ENCODE measurements at places on chromosomes 16 and 17.

DNA sequence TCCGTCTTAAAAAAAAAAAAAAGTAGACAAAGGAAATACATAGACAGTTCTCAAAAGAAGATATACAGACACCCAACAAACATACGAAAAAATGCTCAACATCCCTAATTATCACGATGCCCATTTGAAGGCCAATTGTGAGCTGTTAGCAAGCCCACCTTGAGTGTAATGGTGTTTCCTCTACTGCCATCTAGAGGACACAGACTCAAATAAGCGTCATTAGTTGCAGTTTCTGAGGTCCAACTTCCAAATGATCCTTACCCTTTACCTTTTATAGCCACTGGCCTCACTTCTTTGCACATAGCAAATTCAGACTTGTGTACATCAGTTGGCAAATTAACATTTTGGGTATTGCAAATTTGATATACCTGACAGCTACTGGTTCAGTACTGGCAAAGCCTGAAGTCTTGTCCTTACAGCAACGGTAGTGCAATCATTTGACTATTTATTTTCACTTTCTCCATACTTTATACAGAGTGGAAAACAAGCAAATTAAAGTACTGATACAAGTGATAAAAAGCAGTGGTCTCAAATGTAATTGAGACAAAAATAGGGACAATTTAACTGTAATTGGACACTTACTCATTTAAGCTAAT lies 536.3 kb upstream of the EEF2KMT start:
- DNase-seq = no peak

- no peak for DNase-seq
Observed at GRCh38 chr17:5516060-5516792, 29.9 kb downstream of the MIS12 start.

DNA sequence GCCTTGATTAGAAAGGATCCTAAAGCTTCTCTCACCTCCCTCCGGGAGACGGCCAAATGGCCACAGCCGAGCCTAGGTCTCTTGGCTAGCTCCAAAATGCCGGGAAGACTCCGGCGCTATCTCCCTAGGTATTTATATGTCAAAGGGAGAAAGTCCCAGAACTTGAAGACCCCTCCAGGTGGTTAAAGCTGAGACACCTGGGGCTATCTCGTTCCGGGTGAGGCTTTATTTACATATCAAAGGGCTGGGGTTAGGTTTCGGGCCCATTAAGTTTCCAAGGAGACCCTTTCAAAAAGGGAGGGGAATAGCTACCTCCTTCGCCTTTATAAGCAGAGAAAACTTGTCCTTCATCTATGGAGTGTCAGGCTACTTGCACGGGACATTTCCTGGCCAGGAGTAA lies 70.9 kb upstream of the KIFC3 start:
- no peak for DNase-seq

- DNase-seq = no peak
Observed at GRCh38 chr16:77896415-77897128, 108.2 kb downstream of the VAT1L start.

GRCh38 chr17:59621771-59622170 lies 2.1 kb downstream of the CLTC start:
- no peak for DNase-seq

DNA sequence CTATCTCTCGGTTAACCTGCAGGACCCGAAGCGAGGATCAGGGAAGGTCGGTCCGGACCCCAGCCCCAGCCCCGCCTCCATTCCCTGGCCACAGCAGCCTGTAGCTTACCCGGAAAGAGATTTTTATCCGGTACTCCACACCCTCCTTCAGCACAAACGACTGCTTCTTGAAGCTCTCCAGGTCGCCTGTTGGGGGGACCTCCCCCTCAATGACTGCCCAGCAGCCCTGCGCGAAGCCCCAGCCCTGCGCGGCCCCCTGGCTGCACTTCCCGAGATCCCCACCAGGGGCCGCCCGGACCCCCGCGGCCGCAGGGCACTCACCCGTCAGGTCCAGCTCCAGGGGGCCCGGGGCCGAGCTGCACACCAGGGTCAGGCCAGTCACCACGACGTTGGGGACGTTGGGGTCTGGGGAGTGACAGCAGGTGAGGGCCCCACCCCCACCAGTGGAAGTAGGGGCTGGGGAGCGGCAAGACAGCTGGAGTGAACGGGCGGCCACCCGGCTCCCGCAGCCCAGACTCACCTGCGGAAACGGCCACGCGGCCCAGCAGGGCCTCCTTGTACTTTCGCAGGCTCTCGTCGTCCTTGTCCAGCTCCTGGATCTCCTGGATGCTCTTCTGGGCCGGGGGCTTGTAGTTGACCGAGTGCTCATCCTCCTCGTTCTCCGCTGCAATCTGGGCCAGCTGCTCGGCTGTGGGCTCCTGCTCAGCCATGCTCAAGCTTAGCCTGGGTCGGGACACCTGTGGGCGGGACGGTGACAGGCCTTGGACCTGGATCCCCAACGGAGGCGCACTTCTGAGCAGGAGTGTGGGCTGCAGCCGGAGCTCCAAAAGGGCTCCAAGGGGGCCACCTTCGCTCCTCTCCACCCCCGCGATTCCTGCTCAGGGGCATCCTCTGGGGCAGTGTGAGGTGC lies 1.7 kb downstream of the ARHGDIA start:
- DNase-seq = peak; percentile 73

DNA sequence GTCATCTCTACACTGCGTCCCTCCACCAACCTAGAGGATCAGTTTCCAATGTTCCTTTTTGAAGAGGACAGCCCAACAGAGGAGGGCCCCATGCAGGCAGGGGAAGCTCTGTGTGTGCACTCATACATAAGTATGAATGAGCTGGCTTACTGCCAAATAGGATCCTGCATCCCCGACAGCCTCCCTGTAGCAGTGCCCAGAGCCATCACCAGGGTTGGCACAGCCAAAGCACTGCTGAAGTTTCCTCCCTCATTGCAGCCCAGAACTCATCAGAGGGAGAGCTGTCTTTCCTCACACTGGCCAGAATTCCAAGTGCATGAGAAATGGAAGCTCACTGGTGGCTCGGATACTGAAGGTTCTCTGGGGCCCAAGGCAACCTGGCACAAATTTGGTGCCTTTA lies 114.4 kb downstream of the ASIC2 start:
- no peak for DNase-seq

- no peak for DNase-seq
Observed at GRCh38 chr17:12667299-12667958, 1.7 kb downstream of the MYOCD start.

GRCh38 chr17:45788057-45788456 lies 3.9 kb downstream of the CRHR1 start:
- no peak for DNase-seq

- no peak for DNase-seq
Observed at GRCh38 chr16:22325598-22326368, 28.6 kb downstream of the POLR3E start.

- DNase-seq = no peak
Observed at GRCh38 chr17:56629531-56630075, 36.1 kb downstream of the NOG start.

- no peak for DNase-seq
Observed at GRCh38 chr16:27531186-27531585, 18.5 kb downstream of the GTF3C1 start.

GRCh38 chr17:38604479-38605403 lies 1.0 kb downstream of the SRCIN1 start:
- DNase-seq = no peak

DNA sequence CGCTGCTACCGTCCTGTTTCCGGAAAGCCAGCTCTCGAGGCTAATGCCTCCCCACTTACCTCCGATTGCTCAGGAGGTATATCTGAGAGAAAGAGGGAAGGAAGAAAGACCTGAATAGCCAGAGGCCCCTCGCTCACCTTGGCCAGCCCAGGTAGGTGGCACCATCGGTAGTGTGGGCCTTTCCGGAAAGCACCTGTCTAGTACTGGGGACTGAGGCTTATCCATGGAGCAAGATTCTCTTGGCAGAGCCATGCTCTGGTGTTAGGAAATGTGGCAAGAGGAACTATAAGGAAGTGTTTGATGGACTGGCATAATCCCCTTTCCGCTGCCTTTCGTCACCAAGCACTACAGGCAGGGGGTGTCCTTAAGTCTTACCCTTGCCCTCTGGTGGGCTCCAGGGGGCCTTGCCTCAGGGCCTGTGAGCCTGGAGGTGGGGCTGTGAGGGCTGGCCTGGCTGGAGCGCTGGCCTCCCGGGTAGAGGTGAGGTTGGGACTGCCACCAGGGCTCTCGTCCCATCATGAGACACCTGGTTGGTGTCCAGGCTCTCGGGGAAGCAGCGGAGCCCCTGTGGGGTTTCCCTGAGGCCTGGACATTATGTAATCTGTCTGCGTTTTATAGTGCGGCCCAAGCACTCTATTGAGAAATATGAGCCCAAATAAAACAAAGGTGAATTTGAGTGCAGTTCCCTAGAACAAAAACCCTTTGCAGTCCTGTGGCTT lies 2.9 kb downstream of the CMIP start:
- DNase-seq = no peak

DNA sequence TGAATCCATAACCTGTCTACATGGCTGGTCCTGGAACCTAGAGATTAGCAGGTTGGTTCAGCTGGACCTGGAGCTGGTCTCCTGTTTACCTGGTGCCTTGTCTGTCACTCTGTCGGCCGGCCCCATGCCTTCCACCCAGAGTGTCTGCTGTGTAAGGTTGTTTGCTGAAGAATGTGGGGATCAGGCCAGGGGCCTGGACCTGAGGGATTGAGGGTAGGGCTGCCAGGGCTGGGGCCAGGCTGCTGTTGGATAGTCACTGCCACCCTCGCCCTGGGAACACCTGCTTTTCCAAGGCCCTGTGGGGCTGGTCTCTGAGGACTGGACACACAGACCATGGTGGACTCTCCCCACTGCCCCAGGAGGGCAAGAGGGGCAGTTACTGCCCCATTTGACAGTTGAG lies 1.4 kb downstream of the NHERF2 start:
- DNase-seq = no peak

- no peak for DNase-seq
Observed at GRCh38 chr17:49067163-49067562, 65.4 kb upstream of the B4GALNT2 start.

DNA sequence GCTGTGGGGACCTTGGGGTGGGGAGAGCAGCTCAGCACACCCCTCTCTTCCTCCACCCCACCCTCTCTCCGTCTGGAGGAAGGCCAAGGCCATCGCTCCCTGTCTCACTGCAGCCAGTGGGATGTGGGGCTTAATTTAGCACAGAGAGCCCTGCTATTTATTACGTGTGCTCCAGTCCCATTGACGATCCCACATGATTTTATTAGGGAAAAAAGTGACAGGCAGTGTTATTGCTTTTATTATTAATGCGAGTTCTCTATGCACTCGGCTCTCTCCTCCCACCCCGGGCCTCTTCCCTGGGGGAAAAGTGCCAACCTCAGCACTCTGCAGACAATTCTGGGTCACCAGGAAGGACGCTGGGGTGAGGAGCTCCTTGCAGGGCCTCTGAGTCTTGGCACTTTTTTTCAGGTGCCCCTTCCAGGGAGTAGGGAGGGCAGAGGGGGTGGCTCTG lies 57.3 kb downstream of the MGAT5B start:
- no peak for DNase-seq

DNA sequence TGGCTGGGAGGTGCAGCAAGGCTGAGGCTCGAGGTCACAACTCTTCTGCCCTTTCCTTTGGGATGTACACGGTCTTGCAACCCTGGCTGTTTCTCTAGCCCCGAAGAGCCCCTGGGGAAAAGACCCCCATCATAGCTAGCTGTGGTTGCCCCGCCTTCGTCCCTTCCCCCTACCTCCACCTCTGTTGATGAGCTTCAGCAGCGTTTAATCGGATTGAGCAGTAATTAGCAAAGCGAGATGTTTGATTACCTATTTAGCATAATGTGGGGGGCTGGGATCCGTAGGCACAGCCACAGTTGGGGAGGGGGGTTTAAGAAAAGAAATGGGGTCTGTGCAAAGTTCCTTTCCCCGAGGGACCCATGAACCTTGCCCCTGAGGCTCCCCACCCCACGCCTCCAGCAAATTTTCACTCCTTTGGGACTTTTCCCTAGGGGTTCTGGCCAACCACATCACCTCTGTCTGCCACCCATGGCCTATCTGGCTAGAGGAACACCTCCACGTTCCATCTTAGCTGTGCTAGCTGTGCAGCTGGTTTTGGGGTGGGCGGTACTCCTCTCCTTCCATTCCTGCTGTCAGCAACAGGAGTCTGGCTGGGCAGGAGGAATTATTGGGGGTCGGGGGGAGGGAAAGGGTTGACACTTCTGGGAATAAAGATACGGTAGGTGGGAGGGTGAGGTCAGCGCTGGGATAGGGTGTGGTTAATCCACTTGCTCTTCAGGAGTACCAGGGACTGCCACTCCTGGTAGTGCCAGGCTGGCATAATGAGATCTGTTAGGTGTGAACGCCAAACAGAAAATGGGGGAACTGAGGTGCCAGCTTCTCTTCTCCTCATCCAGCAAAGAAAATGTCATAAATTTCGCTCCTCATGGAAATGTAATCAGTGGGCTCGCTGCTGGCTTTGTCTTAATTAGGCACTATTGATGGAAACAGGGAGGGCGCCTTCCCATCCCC lies 1.3 kb upstream of the DNAH2 start:
- no peak for DNase-seq

GRCh38 chr17:8862213-8863056 lies 5.0 kb downstream of the PIK3R6 start:
- no peak for DNase-seq
